ENCODE measurements at places on chromosomes 2 and 18.

- no peak for DNase-seq
Measured at GRCh38 chr2:166418853-166419615, 43.3 kb upstream of the SCN9A start.

DNA sequence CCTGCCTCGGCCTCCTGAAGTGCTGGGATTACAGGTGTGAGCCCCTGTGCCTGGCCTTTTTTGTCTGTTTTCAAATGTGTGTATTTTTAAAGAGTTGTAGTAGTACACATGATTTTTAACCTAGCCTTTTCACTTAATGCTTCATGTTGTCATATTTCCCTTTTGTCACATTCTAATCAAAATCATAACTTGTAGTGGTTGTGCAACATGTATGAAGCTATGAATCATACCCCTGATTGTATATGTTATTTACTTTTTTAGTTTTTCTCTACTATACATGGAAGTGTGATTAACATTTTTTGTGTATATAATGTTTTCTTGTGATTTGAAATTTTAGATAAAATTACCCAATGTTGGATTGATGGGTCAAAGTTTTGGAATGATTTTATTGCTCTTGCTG, 8.5 kb downstream of the GEN1 start:
- peak; percentile 53 for DNase-seq

DNA sequence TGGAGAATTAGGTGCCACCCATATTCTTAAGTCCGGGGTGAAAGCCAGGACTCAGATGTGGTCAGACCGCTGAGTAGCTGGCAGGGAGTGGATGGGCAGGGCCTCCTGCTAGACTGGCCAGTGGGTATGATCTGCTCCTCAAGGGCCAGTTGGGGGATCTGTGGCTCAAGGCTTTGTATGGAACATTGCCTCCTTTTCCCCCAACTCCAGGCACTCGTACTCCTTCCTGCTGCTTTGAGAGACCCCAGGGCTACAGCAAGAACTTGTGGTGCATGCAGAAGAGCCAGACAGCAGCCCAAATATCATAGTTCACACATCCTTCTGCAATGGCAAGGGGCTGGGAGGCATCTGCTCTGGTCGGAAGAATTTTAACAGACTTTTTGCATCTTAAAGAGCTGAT, 61.7 kb downstream of the PDCL3 start:
- no peak for DNase-seq

GRCh38 chr18:65091744-65092329, 659.0 kb upstream of the CDH7 start:
- no peak for DNase-seq

GRCh38 chr2:179005976-179006375, 44.0 kb downstream of the CCDC141 start:
- DNase-seq: no peak

DNA sequence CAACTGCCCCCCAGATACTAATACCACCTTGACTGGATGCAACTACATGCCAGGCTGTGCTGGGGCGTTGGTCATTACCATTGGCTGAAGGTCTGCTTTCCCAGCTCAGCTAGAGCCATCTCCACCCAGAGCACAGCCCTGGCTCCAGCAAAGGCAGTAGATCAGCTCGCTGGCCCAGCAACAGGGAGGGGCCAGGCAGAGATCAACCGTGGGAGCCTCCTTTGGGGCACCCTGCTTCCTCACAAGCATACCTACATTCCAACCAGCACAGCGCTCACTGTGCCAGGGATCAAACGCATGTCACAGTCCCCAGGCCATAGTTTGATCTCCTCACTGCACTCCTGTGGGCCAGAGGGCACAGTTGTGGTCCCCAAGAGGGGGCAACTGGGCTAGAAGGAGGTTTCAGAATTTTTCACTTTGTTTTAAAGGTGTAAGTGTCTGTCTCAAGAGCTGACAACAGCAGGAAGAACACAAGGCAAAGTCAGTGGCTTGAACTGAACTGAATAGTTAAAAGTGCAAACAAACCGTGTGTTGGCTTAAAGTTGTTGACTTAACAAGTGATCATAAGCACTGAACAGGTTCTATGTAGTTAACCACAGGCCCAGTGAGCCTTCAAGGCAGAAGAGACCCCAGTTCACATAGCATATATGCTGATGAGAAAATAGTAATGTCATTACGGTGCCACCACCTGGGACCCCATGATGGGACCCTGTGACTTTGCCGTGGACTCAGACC, 70.1 kb upstream of the BZW1 start:
- no peak for DNase-seq
